H1 (cell line): ENCODE measurements at places on chromosomes 4 and X.

GRCh38 chrX:111010111-111010510 lies 85.9 kb upstream of the PAK3 start:
- no peak for DNase-seq
- H3K27me3 ChIP-seq: no peaks in the 10 kb centered on the region
- H3K4me1 ChIP-seq: no peaks in the 10 kb centered on the region
- no peaks in the 10 kb centered on the region for H3K36me3 ChIP-seq
- no peak overlapping the region for H3K4me3 ChIP-seq
- H3K27ac ChIP-seq: no peak overlapping the region

GRCh38 chrX:118392716-118393115 lies 46.8 kb downstream of the WDR44 start:
- H3K4me1 ChIP-seq: no peaks in the 10 kb centered on the region
- H3K27me3 ChIP-seq: no peaks in the 10 kb centered on the region
- H3K4me3 ChIP-seq: no peak overlapping the region
- no peak overlapping the region for H3K27ac ChIP-seq
- no peaks in the 10 kb centered on the region for H3K36me3 ChIP-seq
- DNase-seq: no peak

DNA sequence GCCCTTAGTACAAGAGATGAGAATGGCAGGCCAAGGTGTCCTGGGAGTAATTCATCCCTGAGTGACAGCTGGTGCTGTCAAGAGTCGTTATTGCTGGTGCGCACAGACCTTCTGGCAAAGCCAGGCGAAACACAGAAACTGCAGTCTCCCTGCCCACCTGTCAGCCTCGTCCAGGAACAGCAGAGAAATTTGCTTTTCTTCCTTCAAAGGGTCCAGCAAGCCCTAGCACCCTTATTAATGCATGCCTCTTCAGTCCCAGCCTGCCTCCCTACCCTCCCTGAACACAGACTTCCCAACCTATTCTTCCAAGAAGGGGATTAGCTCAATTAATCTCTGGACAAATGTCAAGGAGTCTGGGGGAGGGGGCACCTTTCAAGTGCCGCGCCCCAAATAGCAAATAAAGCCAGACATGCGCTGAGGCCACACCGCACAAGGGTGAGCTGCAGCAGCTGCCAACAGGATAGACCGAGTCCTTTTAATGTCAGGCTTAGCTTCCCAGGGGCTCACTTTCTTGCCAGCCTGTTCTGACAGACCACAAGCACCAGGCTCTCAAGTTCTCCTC lies 250.7 kb upstream of the RASGEF1B start:
- no peaks in the 10 kb centered on the region for H3K4me1 ChIP-seq
- no peak for DNase-seq
- no peaks in the 10 kb centered on the region for H3K27me3 ChIP-seq
- H3K27ac ChIP-seq: no peak overlapping the region
- H3K36me3 ChIP-seq: no peaks in the 10 kb centered on the region

DNA sequence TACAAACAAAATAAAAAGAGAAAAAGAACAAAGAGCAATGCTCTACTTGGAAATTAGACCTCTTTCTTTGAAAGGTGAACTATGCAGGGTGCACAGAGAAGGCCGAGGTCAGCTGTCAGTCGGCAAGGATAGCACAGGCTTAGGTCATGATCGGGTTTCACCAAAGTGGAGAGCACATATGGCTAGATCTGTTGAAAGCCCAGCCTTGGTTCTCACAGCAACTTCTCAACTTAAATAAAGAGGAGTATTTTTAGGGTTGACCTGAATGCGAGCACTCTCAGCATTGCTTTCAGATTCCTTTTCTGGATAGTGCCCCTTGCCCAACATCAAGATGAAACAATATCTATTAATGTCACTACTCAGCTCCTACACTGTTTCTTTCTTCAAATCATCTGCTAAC lies 122.9 kb upstream of the GPC4 start:
- DNase-seq: no peak
- H3K27ac ChIP-seq: no peak overlapping the region
- no peaks in the 10 kb centered on the region for H3K4me1 ChIP-seq
- H3K36me3 ChIP-seq: no peaks in the 10 kb centered on the region
- H3K27me3 ChIP-seq: no peaks in the 10 kb centered on the region

DNA sequence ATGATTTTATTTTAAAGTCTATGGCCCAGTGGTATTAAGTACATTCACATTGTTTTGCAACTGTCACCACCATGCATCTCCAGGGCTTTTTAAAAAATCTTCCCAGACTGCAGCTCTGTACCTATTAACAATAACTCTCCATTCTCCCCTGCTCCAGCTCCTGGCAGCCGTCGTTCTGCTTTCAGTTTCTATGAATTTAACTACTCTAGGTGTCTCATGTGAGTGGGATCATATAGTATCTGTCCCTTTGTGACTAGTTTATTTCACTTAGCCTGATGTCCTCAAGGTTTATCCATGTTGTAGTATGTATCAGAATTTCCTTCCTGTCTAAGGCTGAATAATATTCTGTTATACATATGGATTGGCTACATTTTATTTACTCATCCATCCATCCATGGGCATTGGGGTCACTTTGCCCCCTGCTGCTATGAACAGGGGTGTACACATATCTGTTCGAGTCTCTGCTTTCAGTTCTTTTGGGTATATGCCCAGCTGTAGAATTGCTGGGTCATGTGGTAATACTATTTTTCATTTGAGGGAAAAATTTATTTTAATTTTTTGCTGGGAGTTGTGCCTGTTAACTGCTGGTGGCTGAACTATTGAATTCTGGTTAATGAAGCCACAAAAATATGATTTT lies 131.3 kb downstream of the ARHGAP10 start:
- H3K4me3 ChIP-seq: no peak overlapping the region
- H3K36me3 ChIP-seq: no peaks in the 10 kb centered on the region
- no peak for DNase-seq
- H3K4me1 ChIP-seq: peaks cover 19% of the 10 kb centered on the region
- no peak overlapping the region for H3K27ac ChIP-seq

- peak; percentile 36 for DNase-seq
- no peaks in the 10 kb centered on the region for H3K27me3 ChIP-seq
- no peak overlapping the region for H3K27ac ChIP-seq
- no peaks in the 10 kb centered on the region; the same call in 1 of the 2 replicates for H3K4me1 ChIP-seq
These were observed 18.4 kb downstream of the SNX25 start for GRCh38 chr4:185227713-185228278.

DNA sequence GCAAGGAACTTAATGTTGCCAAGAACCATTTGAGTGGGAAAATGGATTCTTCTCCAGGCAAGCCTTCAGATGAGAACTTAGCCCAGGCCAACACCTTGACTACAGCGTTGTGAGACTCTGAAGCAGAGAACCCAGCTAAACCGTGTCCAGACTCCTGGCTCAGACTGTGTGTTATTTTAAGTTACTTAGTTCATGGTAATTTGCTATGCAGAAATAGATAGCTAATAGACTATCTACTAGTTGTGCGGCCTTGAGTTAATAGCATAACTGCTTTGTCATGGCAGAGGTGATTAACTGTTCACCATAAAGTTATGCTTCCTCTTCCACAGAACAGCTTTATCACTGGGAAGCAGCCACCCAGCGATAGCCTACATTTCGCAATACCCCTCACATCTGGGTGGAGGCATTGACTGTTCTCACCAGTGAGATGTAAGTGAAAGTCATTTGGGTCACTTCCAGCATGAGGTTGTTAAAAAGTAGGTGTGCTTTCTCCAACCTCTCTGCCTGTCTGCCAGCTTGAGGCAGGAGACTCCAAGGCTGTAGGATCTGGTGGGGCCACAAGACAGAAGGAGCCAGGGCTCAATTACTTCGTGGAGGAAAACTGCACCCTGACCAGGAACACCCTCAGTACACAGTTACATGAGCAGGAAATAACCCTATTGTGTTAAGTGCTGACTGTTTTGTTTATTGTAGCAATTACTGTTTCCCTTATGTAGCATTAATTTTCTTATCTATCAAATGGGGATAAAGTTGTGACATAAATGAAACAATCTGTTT lies 94.2 kb downstream of the GPAT3 start:
- no peaks in the 10 kb centered on the region for H3K4me1 ChIP-seq
- H3K4me3 ChIP-seq: no peak overlapping the region
- H3K36me3 ChIP-seq: no peaks in the 10 kb centered on the region
- no peak for DNase-seq
- no peaks in the 10 kb centered on the region for H3K27me3 ChIP-seq
- no peak overlapping the region for H3K27ac ChIP-seq

GRCh38 chr4:127503111-127503510 lies 129.6 kb upstream of the INTU start:
- no peaks in the 10 kb centered on the region for H3K36me3 ChIP-seq
- no peaks in the 10 kb centered on the region for H3K27me3 ChIP-seq
- no peaks in the 10 kb centered on the region for H3K4me1 ChIP-seq
- peak; percentile 7 for DNase-seq

GRCh38 chrX:71253253-71254091 lies 468 bp downstream of the ZMYM3 start:
- peak; percentile 78 for DNase-seq
- H3K36me3 ChIP-seq: peaks cover 27% of the 10 kb centered on the region
- no peaks in the 10 kb centered on the region for H3K27me3 ChIP-seq
- peaks cover 2% of the 10 kb centered on the region; the same call in 1 of the 2 replicates for H3K4me1 ChIP-seq
- H3K4me3 ChIP-seq: peak overlapping the region; percentile 82

DNA sequence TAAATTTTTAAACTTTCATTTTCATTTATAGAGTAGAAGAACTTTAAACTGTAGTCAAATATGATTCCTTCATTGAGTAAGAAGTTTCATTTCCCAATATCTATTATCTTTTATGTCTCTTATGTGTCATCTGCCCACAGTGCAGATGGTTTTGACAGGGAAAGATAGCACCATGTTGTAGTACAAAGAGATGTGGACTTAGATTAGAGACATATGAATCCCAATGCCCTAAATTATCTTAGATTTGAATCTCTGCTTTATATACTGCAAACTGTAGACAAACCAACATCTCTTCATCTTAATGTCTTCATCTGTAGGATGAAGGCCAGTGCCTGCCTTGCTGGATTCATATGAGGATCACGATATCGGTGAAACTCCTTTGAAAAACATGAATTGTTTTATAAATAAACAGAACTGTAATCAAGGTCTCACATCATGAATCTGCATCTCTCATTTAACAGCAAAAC lies 217.5 kb downstream of the BANK1 start:
- H3K36me3 ChIP-seq: no peaks in the 10 kb centered on the region
- H3K4me3 ChIP-seq: no peak overlapping the region
- no peaks in the 10 kb centered on the region for H3K27me3 ChIP-seq
- H3K27ac ChIP-seq: no peak overlapping the region
- DNase-seq: no peak
- no peaks in the 10 kb centered on the region for H3K4me1 ChIP-seq
